Osteoblast (primary cell): ENCODE measurements at places on chromosomes 2 and 18.

DNA sequence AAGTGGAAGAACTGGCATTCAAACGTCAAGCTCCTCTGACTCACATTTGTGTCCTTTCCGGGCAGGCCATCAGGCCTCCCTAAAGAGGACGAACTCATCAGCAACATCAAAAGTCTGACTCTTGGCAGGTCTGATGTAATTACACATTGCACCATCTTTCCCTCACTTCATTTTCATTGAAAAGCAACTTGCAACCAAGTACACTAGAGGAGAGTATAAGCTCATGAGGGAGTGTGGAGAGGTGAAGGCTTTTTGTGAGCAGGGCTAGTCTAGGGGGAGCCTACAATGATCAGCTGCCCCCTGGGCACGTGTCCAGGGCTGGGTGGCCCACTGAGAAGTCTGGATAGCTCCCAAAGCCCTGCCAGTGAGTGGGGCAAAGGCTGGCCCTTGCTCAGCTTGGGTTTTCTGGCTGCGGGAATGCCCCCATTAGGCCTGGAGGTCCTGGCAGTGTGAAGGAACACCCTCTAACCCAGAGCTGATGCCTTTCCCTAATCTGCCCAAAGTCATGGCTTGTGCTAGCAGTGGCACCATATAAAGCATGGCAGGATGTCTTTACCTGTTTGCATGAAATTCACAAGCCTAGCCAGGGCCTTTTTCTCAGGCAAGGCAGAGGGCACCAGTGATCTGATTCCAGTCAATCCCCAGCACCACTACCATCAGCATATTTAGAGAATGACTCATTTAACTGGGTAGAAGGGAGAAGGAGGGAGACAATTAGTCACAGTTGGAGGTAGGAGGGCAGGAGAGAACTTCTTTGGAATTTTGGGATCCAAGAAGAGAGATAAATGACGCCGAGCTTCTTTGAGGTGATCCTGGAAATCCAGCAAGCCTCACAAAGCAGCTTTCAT is 8.5 kb upstream of the DAW1 start:
- peak; percentile 94 for DNase-seq

DNA sequence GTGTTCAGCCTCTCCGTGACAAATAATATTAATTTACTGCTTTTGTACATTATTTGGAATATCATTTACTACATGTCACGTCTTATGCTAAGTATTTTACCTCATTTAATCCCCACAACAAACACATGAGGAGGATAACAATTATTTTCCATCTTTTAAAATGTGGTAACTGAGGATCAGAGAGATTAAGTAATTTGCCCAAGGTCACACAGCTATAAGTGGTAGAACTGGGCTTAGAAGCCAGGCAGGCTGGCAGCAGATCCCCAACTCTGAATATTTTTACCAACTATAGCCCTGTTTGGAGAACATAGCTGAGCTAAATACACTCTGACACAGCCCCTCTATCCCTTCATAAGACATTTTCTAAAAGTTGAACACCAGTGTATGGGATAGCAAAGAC is 24.1 kb downstream of the AP1S3 start:
- no peak for DNase-seq

- DNase-seq, result no peak
These were observed 6.5 kb downstream of the DGUOK start for GRCh38 chr2:73933194-73933593.

DNA sequence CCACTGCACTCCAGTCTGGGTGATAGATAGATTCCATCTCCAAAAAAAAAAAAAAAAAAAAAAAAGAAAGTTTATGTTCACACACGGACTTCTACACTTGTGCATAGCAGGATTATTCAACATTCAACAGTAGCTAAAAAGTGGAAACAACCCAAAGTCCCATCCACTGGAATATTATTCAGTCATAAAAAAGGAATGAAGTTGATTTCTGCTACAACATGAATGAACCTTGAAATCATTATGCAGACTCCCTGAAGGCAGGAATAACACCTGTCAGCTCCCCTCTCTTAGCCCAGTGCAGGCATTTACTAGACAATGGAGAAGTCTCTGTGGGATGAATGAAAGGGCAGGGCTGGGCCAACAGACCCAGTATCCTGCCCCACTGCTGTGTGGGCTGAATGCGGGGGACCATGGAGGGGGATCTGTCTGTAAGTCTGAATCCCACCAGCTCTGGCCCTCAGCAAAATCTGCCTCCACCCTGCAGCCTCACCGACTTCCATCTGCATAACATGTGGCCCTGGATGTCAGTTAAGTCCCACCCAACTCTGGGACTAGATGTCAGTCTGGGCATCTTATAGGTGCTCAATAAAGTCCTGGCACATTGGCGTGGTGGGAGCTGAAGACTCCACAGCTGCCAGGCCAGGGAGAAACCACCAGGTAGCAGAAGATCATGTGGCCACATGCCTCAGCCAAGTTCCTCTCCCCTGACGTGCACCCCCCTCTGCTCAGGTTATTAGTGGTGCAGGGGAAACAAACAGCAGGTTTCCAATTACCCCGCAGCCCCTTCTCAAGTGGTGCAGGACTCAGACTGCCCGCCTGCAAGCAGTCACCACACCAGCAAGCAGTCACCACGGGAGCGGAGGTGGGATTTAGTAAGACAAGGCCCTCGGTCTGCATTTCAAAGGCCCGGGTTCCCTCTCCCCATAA is 8.9 kb downstream of the ZFP36L2 start:
- peak; percentile 61 for DNase-seq

DNA sequence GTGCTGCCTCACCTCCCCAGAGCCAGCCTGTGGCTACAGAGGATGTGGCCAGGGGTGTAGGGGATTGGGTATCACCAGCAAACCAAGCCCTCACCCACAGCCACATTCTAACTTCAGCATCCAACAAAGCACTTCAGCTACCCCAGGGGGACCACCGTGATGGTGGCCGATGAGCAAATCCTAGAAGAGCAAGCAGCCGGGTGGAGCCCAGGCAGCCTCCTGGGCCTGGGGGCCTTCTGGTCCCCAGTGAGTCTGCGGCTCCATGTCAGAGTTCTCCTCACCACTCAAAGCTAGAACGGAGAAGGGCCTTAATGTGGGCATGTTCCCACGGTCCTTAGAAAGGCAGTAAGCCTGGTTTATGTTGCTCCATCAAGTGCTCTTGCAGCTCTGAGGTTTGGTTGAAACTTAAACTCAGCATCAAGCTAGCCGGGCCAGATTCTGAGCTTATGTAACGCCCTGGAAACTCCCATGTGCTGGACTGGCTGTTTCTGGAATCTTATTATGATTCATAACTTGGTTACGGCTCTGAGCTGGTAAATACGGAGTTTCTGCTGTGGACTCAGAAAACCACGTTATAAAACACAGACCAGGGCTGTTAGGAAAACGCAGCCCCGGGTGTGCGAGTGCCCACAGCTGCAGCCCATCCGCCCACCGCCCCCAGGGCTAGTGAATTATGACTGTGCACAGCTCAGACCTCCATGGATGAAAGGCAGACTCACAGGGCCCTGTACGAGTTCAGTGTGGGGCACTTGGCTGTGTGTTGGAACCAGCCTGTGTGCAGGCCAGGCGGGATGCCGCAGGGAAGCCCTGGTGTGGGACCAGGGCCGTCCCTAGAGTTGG is 99.8 kb downstream of the SEPTIN10 start:
- peak; percentile 98 for DNase-seq

GRCh38 chr2:71071681-71072398 is 3.4 kb downstream of the NAGK start:
- DNase-seq, result peak; percentile 81
